Stromal cell of bone marrow (primary cell): ENCODE measurements at places on chromosomes 7 and 10.

DNA sequence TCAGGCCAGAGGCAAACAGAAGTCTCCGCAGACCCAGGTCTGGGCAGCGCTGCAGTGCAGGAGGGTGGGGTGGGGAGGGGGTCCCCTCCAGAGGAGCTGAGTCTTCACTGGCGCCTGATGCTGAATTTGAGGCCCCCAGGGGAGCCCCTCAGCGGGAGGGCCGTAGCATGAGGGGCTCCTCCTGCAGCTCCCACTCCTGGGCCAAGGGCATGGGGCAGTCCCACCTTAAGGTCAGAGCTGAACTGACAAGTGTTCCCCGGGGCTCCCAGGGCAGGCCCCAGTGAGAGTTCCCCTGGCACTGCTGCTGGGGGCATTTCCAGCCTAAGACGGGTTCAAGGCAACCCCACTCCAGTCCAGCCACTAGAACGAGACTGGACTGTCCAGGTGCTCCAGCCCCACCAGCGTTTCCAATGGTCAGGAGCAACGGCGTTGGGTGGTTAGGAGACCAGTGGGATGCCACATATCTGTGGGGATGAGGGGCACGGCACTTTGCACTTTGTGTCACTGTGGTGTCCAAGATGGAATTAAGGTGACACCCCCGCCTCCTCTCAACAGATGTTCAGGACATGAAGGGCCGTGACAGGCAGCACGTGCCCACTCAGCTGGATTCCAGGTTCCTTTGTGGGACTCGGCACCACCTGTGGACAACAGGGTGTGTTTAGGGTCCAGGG, 139.1 kb downstream of the PTPRN2 start:
- DNase-seq: no peak

- DNase-seq: no peak
Observed at GRCh38 chr10:86402283-86402941, 35.8 kb upstream of the GRID1 start.

DNA sequence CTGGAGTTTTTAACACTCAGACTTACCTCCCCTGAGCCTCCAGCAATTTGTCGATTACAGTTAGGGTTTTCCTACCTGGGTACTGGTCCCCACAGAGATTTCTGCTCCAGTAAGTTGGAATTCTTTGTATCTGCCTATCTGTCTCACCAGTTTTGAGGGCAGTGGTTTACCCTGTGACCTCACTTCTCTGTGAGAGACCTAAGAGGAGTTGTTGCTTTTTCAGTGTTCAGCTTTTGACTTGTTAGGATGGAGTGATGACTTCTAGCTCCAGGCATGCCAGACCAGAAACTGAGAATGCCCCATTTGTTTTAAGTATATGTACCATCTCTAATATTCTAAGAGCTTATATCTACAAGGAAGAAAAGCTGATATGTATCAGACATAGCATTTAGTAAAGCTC, 42.9 kb downstream of the CSGALNACT2 start:
- no peak for DNase-seq

GRCh38 chr7:36979810-36980248, 255.5 kb upstream of the AOAH start:
- no peak for DNase-seq

DNA sequence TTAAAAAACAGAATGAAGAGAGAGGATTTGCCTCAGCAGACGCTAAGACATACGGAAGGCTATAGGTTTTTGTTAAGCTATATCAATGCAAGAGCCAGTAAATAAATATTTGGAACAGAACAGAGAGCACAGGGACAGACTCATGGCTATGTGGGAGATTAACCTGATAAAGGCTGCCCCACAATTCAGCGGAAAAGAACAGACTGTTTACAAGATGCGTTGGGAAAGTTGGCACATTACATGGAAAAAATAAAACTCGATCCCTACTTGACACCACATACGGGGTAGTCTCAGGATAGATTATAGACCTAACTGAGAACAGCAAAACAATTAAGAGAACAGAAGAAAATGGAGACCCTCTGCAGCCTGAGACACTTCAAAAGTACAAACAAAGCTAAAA, 10.8 kb downstream of the KCNH2 start:
- DNase-seq: no peak

DNA sequence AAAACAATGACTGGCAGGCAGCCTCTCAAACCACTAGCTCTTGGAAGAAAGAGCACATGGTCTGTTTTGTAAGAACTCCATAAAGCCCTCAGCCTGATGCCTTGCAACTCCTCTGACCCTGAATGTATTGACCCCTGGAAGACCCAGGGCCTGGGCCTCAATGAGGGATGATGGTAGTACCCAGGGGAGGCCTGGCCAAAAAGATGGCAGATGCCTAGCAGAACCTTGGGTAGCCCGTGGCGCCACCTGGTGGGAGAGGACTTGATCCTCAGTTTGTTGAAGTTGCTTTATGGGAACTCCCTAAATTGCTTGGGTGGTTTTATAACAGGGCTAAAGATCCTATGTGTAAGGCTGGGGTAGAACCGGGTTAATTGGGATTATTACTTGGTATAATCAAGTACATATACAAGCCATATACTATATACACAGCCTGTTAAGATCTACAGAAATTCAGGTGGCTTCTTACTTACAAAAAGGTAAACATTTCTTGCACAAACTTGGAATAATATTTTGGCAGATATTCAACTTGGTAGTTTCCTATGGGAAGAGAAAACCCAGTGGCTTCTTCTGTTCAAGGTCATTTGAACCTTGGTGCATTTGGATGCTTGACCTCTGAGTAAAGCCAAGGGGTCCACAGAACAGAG, 95.8 kb upstream of the CACUL1 start:
- DNase-seq: peak; percentile 27

DNA sequence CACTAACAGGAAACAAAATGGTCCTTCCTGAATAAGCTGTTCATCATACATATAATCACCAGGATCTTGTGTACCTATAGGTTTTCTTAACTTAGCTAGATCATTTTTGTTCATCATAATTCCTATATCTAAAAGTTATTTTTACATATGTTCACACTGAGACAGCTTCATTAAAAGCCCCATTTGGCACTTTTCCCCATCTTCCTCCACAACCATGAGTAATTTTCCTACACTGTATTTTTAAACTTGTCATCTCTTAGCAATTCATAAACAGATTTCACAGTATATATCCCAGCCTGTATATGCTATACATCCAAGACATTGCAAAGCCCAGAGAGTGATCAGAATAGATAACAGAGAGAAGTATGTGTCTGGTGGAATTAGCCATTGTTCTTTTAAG, 28.3 kb downstream of the ZNF365 start:
- no peak for DNase-seq

- no peak for DNase-seq
Observed at GRCh38 chr10:77678146-77678545, 40.5 kb upstream of the KCNMA1 start.
